ENCODE measurements at places on chromosomes 12 and 14. TPM values are rescaled to one million over a fixed set of nuclear protein-coding genes. Genes with fewer than 3 reads are reported as not detected.

The IL23A gene
- total RNA-seq, result 0.41 TPM

DNA sequence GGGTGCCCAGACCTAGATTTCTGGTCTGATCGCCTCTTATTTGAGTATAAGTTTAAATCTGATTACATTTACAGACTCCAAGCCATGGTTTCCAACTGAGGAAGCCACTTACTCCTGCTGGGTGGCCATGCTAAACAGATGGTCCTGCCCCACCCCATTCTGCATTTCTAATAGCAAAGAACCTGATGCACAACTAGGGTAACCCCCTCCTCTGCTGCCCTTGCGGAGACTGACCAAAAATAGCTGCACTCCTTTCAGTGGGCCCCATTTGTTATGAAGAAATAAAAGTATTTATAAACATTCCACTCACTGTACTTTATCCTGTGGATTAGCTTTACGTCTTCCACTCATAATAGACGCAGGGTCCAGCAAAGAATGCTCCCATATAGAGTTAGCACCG lies 6.8 kb downstream of the GIT2 start:
- no peak for DNase-seq

DNA sequence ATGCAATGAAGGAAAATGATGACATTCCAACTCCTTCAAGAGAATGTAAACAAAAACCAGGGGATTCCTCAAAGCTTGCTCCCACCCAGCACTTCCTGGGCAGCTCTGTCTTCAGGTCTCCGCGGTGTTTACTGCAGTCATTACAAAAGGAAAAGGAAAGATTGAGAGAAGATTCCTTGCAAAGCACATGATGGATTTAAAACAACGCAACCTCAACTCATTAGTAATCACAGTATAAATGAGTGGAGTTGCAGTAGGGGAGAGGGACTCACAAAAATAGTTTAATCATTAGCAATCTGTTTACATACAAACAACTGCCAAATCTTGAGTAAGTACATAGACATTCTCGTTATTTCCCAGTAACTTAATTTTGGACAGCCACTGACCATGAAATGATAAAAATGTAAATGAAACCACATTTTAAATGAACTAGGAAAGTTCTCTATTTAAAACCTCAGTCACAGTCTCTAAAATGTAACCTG lies 49.7 kb upstream of the OVCH1 start:
- no peak for DNase-seq

GRCh38 chr12:95607642-95608041 lies 56.4 kb upstream of the USP44 start:
- DNase-seq, result no peak

DNA sequence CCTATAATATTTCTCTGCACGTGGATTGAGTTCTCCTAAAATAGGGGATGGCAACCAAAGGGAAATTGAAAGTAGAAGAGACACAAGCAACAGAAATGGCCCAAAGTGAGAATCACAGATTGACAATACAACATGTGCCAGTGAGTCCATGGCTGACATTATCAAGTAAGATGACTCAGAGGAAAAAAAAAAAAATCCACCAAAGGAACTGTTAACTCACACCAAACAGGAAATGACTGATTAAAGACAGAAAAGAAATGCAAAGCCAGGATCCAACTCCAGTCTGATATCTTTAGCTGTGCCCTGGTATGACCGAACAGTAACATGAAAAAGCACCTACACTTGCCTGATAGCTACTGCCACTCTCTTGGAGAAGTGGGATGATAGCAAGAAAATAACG lies 485.0 kb downstream of the PRKD1 start:
- DNase-seq, result no peak

- DNase-seq, result no peak
These were observed 856.6 kb upstream of the MGAT4C start for GRCh38 chr12:87112571-87113345.

GRCh38 chr12:113912760-113913329 lies 53.3 kb downstream of the RBM19 start:
- peak; percentile 43 for DNase-seq

DNA sequence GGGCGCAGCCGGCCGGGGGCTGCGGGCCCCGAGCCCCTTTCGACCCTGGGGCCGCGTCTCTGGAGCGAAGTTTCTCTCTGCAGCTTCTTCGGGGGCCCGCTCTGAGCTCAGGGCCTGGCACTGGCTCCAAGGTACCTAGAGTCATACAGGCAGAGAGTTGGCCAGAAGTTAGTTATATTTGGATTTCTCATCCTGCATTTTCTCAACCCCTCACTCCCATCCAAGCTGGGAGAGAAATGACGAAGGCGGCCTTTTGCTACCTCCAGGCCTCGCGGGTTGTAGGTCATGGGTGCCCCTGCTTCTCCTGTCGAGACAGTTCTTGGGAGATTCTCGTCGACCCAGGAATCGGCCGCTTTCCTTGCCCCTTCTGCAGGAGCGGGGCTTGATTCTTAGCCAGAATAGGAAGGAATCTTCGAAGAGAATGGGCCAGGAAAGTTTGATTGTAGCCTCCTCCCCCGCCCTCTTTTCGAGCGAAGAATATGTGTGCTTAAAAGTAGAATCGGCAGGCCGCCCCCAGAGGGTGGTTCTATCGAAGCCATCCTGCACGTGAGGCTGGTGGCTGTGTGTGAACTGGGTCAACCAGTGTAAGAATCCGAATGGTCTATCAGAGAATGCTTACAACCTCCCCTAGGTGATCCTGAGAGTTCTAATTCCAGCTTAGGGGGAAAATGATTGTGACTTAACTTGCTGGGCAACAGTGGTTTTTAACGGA lies 785 bp downstream of the MLEC start:
- DNase-seq, result no peak

Data from Panc1 (cell line).